ENCODE measurements at places on chromosomes 6 and 20.
A peak's percentile ranks its signal among the peaks of the same experiment; 100 is the strongest.

DNA sequence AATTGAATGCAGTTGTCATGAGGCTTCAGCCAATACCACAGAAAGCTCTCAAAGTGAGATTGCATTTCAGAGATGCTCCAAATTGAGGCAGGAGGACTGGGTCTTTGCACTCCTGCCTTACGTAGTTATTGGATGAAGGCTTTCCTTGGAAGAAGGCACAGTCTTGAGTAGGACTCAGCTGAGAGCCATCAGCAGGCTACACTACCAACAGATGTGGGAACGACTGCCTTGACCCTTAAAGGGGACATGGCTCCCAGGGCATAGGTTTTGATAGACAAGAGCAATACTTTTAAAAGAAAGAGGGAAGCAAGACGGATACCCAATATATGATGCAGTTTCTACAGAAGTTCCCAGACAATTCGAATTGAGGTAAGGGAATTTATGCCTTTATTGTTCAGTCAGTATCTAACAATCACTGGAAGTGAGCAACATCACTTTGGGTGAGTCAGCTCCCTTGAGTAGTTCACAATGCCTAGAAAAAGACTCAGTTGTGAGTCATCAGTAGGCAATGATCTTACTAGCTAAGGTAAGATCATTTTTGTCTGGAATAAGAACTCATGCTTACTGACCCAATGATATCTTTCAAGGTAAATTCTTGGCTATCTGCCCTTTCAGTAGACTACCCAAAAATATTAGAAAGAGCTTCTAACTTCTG is 390.8 kb downstream of the GJA1 start:
- peak; percentile 92 for DNase-seq

DNA sequence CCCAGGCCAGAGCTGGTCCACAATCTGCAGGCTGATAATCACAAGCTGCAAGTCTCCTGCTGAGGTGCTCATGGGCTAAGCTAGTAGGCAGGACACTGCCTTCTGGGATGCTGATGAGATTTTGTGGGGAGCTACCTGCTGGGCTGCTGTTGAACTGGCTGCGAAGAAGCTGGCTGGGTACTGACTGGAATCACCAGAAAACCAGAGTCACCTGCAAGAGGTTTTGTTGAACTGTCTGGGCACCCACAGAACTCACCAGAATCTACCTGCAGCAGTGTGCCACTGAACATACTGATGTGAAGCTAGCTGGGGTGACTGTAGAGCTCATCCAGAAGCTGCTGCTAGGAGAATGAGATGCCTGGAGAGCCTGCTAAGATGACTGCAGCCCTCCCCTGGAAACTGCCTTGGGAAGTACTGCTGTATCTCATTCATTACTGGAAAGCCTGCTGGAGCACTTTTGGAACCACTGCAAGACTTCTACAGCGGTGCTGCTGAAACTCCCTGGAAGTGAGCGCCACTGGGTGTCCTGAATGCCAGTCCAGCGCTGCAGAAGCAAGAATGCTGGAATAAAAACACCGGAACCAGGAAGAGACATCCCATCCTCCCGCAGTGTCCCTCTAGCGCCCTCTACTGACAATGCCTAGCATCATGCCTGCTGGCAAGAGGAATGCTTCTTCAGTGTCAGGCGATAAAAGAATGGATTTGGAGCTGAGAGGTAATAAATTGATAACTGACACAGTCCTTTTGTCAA is 64.9 kb upstream of the ARHGAP18 start:
- DNase-seq: peak; percentile 83

- DNase-seq: peak; percentile 95
Measured at GRCh38 chr6:54801669-54802068, 44.9 kb upstream of the FAM83B start.

GRCh38 chr6:53731866-53732636 is 62.8 kb upstream of the LRRC1 start:
- peak; percentile 5 for DNase-seq

DNA sequence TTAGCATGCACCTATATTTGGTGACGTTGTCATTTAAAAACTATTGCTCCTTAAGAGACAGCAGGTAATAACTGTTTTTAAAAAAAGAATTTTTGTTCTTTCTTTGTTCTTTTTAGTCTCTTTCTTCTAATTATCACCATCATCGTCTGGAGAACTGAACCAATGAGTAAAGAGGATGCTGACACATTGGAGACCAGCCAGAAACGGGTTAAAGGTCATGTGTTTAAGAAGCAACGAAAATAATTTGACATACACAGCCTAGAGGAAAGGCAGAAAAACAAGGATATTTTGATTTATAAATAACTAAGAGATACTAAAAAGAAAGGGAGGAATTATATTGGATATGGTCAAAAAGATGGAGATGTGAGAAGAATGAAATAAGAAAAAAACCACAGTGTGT is 19.2 kb upstream of the FYN start:
- DNase-seq: no peak

DNA sequence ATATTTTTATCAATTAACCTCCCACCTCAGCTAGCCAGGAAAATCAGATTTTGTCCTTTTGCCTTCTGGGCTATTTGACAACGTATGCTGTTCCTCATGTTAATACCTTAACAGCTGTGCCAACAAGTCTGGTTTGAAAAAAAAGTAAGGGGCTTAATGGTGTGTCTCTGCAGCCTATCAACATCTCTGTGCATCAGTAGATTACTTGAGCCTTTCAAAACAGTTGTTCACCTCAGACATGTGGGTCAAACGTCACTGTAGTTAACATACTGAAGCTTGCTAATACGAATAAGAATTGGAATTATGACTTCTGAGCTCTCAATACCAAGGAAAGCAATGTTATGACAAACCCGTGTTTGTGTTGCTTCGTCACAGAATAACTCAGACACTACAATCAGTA is 23.0 kb downstream of the CEP57L1 start:
- no peak for DNase-seq

- DNase-seq: peak; percentile 50
Measured at GRCh38 chr6:37994223-37994622, 174.7 kb downstream of the ZFAND3 start.

DNA sequence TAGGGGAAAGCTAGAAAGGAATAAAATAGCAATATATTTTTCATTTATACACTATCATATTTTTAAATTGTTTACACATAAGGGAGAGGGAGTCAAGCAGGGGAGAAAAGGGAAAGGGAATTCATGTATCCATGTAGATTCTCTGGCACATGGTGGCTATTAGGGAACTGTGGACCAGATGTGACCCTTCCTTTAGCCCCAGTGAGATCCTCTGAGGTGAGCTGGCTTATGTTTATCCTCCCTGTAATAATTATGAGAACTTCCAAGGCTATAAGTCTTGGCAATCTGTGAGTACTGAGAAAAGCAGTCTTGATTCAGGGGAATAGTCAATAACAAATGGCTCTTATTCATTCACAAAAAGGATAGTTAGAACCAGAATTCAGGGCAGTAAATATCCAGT is 42.6 kb downstream of the TSBP1 start:
- no peak for DNase-seq

DNA sequence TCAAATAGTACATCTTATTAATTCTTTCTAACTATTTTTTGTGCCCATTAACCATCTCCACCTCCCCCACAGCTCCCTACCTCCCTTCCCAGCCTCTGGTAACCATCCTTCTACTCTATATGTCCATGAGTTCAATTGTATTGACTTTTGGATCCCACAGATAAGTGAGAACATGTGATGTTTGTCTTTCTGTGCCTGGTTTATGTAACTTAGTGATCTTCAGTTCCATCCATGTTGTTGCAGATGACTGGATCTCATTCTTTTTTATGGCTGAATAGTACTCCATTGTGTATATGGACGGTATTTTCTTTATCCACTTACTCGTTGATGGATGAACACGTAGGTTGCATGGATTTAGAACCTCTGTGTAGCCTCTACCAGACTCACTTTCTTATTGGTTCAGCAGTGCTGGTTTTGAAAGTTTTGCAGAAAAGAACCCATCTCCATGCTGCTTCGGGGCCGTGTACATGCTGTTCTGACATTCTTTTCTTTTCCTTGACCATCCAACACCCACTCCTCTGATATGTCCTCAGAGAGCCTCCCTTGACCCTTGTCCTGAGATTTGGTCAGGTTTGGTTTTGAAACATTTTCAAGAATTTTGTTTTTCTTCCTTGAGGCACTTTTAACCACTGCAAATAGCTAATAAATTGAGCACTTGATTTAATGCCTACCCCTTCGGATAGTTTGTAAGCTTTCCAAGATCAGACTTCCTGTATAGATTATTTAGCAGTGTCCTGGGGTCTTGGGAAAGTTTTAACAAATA is 231.2 kb upstream of the ZFP64 start:
- peak; percentile 53 for DNase-seq

- no peak for DNase-seq
Measured at GRCh38 chr6:11773013-11773412, 5.6 kb downstream of the ADTRP start.

DNA sequence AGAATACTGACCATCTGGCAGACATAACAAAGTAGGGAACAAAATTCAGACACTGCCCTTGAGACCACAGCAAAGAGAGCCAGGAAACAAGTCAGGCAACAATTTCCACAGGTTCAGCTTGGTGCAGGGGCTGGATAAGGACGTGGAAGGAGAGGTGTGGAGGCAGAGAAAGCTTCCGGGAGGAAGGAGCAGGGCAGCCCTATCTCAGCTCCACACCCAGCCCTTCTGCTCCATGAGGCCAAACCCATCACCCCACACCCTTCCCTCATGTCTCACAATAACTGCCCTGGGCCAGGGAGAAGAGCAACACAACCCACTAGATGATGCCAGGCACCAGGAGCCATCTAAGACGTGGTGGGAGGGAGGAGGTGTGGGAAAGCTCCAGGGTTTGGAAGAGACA is 5.8 kb downstream of the SNHG17 start:
- DNase-seq: no peak

- no peak for DNase-seq
Measured at GRCh38 chr6:52077180-52077884, 10.1 kb downstream of the PKHD1 start.

DNA sequence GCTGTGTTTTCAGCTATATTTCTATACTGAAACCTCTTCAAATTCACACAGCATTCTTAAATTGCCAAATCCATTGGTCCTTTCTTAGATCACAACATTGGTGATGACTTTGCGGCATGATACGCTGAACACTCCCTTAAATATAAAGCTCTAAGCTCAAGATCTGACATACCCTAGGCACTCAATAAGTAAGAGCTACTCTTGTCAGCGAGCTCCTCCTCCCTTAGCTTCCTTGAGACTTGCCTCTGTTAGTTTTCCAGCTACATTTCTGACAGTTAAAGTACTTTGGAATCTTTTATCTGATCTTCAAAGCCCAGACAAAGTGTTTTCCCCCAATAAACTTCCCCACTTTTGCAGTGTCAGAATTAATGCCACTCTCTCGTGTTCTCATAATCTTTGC is 117.0 kb downstream of the HIVEP2 start:
- no peak for DNase-seq

- no peak for DNase-seq
Measured at GRCh38 chr6:83860782-83861495, 1.4 kb downstream of the CYB5R4 start.

DNA sequence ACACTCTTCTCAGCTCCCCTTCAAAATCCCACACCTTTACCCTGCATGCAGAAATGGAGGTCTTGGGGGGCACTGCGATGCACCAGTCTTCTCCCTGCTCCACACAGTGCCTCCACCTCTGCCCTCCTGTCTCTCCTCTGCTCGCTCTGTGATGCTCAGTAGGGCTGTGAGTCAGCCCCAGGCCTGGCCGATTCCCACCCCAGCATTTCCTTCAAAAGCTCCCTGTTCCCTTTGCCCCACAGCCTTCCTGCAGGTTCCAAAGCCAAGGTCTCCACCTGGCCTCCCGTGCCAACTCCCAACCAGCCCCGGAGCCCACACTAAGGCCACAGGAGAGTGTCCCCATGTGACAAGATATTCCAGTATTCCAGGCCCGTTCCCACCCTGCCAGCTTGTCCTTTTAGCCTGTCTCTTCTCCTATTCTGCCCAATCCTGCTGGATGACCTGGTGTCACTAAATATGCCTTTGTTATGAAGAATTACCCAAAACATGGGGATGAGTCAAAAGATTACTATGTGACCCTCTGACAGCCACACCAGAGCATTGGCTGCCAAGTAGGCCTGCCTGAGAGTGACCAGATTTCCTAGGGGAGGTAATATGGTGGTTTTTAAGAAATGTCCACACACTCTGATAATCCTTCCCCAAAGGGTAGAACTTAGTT is 118.9 kb upstream of the NXT1 start:
- peak; percentile 28 for DNase-seq

GRCh38 chr20:55342822-55343221 is 662.5 kb downstream of the CBLN4 start:
- no peak for DNase-seq

DNA sequence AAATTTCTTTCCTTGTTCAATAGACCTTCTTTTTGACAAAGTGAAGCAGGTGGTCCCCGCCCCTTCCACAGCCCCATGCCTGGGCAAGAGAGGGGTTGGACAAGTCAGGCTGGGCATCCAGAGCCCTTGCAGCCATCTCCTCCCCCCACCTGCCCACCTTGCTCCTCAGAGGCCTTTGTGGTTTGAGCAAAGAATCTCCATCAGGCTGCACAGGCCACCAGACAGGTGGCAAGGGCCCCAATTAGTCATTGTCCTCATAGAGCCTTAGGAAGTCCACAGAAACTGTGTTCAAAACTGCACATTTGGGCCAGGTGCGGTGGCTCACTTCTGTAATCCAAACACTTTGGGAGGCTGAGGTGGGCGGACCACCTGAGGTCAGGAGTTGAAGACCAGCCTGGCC is 1.5 kb upstream of the MAPK13 start:
- DNase-seq: no peak

DNA sequence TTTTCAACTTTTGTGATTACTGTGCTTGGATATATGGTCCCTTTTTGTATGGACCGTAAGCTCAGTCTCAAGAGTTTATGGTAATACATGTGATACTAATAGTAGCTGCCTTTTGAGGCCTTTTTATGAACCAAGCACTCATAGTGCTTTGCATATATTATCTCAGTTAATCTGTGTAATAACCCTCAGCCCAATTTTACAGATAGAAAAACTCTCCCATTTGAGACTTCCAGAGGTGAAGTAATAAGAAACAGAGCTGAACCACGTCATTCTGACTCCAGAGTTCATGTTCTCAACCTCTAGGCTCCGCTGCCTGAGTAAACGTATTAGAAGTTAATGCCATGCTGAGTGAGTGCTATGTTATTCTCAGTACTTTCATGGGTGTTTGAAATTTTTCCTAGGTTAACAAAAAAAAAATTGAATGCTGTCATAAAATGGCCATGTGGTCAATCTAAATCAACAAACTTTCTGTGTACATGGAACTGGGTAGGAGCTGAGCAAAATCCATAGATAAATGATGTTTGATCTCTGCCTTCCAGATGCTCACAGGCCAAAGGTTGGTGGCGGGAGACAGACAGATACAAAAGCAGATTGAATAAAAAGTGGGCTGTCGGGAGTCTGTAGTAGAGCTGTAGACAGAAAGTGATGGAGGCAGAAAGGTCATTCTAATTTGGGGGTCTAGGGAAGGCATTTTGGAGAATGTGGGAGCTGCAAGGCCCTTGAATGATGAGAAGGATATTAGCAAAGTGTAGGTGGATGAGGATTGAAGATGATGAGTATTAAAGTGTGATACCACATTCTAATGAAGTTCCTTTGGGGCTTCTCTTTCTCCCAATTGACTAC is 22.6 kb upstream of the ELOVL2 start:
- DNase-seq: no peak

GRCh38 chr6:70315079-70315751 is 12.3 kb upstream of the COL9A1 start:
- DNase-seq: no peak

- DNase-seq: peak; percentile 56
Measured at GRCh38 chr6:82006027-82006738, 241.4 kb downstream of the IBTK start.

- no peak for DNase-seq
Measured at GRCh38 chr20:58494923-58495622, 20.1 kb downstream of the APCDD1L start.
